NCI-H1105 (cell line): ENCODE measurements at places on chromosomes 7 and 10.

- peak; percentile 27 for DNase-seq
These were observed 490.6 kb downstream of the CCSER2 start for GRCh38 chr10:84818961-84819360.

DNA sequence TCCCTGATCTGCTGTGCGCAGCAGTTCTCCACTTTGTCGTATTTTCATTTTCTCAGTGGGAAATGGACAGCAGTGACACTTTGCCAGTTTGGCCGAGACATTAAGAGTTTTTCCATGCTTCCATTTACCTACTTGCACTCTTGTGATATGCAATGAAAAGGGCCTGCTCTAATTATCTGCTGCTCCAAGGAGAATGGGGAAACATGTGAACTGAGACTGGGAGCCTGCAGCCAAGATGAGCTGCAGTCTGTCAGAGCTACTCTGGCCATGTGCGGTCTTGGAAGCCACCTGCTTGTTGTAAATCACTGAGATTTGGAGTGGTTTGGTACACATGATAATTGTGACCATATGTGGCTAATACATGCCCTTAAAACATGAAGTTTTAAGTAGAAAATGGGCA is 586.6 kb upstream of the POT1 start:
- peak; percentile 65 for DNase-seq

- no peak for DNase-seq
These were observed 1.8 kb downstream of the TUBAL3 start for GRCh38 chr10:5402798-5403197.

GRCh38 chr10:129709627-129710509 is 242.8 kb downstream of the MGMT start:
- no peak for DNase-seq

- no peak for DNase-seq
These were observed 126.1 kb upstream of the PRSS58 start for GRCh38 chr7:142383841-142384492.

DNA sequence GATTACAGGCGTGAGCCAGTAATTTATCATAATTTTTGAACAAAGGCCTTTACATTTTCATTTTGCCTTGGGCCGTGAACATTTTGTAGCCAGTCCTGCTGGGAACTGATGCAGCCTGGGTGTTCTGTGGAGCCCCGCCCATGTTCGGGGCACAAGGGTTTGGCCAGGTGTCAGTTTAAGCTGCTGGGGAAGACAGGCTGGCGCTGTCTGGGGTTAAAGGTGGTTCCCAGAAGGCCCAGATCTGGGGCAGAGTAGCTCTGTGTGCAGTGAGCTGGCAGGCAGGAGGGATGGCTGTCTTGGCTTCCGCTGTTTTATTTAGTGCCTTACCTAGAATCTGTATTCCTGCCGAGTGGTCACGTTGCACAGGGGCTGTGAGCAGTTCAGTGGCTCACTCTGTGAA is 50.2 kb downstream of the DOCK1 start:
- DNase-seq = no peak

GRCh38 chr7:103958284-103958818 is 31.1 kb downstream of the RELN start:
- DNase-seq = no peak

- no peak for DNase-seq
These were observed 23.0 kb upstream of the LEP start for GRCh38 chr7:128217967-128218652.

DNA sequence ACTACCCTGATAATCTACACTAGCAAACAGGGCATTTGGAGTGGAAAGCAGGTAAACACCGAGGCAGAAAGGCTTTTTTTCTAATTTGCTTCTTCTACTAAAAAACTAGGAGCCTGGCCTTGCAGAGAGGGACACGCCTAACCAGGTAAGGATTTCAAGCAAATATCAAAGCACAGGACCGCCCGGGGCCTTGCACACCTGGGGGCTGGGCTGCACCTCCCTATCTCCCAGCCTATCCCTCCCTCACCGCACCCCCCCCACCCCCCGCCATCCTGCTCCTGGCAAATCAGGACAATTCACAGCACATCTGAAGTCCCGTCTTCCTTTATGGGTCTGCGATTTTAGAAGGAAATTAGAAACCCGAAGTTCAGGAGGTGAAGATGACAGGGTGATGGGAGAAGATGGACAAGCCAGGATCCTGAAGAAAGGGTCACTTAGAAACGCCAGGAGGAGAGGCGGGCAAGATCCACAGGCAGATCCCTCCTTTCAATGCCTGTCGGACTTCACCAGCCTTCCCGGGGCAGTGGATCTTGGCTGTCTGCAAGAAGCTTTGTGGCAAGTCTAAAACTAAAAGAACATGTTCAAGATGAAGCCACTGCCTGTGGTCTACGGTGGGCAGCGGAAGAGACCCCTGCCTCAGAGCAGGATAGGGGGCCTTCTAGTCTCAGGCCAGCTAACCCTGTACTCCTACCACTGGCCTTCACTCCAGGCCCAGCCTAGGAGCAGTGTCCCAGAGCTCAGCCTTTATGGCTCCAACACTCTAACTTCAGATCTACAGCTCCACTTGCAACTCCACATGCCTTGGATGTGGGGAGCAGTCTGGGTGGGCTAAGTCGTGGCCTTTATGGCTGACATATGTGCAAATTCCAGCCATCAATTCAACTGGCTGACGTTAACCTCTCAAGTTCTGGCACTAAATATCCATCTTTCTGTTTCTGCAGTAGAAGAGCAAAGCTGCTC is 43.9 kb downstream of the TNS3 start:
- no peak for DNase-seq

DNA sequence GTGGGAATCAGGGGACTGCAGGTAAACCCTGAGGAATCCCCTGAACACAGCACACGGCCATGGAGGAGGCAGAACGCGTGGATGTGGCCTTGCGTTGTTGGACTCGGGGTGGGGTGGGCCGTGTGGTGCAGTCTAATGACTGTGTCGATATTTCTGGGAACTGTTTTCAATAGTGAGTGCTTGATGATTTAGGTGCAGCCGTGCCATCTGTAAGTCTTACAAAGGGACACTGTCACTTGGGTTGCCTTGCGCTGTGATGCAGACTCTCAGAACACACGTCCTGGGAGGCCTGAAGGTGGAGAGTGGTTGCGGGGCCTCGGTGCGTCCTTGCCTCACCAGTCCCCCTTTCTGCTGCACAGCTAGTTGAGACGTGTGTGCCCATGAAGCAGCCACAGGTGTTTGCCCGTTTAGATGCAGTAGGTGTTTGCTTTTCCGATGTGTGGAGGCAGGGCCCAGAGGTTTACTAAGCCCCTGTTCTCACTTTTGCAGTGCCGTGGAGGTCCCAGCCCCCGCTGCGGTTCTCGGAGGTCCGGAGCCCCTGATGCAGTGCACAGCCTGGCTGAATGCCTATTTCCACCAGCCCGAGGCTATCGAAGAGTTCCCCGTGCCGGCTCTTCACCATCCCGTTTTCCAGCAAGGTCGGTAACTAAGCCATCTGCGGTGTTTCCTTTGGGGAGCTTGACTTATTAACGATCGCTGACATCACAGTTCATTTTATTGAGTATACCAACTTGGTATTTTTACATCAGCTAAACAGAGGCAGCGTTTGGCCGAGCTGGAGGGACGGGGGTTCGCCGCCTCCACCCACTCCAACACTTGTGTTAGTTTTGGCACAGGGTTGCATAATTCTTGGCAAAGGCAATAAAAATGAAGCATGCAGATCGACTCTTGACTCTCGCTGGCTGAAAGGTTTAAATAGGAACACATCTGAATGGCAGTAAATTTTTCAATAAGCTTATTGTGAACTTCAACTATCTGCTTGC is 240.7 kb downstream of the MGMT start:
- DNase-seq = peak; percentile 48

DNA sequence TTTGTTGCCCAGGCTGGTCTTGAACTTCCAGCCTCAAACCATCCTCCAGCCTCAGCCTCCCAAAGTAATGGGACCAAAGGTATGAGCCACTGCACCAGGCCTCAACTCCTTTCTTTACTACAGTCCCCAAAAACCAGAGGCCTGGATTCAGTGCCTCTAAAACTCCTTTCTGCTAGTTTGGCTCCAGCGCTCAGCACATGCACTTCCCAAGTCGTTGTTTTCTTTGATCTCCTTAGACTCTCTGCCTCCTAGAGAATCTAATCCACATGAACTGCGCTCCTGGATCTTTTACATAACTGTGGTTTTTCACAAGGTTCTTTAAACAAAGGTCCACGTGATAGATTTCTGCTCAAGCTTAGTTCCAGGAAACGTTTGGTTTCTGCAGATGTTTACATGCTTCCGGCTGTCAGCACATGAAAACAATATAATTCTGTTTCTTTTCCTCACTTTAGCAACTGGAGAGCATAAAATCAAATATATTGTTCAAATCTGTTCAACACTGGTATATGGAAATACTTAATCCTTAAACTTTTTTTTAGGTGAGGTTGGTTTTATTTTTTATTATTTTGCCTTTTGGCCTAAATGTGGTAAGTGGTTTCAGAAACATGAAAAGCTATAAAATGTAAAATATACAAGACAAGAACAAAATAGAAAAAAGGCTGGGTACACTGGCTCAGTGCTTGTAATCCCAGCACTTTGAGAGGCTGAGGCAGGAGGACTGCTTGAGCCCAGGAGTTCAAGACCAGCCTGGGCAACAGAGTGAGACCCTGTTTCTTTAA is 270.5 kb upstream of the MKLN1 start:
- DNase-seq = no peak

DNA sequence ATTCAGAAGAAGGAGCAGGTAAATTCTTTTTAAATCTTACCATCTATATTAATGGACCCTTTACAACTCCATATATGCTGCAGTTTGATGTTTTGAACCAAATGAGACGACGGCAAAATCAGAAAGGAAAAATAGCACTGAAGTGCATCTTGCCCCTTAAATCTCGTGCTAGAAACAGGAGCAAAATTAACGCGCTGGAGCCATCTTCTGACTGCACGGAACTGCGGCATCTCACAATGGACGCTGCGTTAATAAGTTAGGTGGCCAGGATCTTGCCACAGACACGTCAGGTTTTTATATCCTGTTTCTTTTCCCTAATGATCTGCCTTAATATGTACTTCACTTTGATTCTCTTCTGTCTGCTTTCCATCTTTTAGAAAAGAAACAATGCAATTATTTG is 354.5 kb downstream of the TFEC start:
- DNase-seq = peak; percentile 1

DNA sequence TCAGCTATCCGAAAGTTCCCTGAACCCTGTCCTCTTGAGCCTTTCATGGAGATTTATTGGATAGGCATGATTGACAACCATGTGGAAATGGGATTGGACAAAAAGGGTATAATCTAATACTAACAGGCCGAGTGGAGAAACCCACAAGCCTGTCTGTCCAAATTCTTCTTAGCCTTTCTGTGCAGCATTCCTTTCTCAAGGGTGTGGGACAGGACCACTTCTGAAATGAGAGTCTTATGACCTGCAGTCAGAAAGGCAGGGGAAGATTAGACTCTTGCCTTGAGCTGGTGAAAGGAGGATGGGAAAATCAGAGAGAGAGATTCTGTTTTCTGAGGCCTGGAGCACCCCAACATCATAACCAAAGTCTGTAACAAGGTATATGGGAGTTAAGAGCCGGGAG is 85.5 kb downstream of the MAPK8 start:
- DNase-seq = no peak

DNA sequence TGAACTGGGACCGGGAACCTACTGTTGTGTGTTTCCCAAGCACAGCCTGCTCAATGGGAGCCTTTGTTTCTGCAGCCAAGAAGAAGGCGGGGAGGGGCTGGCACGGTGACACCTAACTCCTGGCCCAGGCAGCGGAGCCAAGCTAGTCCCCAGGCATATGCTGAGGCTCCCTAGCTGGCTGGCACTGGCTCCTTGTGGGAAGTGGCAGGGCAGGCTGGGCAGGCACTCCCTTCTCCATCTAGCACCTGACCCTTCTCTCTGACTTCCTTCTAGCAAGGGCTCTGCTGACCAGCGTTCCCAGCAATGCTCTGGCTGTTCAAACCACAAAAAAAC is 325.0 kb downstream of the PLXNA4 start:
- peak; percentile 42 for DNase-seq

- DNase-seq = no peak
These were observed 97.1 kb upstream of the ARID5B start for GRCh38 chr10:61804414-61804813.

DNA sequence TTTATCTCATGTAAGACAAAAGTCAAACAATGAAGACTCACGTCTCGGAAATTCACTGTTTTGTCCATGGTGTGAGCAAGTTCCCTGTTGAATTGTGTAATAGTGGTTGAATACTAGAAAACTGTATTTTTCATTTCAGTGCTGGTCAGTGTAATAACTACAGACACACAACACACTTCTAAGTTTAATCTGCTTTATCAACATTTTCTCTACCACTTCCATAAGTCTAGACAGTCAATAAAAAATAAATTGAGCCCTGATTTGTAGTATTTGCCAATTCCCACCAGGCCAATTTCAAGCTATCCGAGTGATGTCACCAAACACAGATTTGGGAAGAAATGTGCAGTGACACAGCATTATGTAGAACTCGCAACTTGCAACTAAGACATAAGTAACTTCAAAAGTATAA is 81.9 kb downstream of the GPR141 start:
- DNase-seq = no peak

- no peak for DNase-seq
These were observed 379.4 kb downstream of the GALNT17 start for GRCh38 chr7:71511361-71511807.

DNA sequence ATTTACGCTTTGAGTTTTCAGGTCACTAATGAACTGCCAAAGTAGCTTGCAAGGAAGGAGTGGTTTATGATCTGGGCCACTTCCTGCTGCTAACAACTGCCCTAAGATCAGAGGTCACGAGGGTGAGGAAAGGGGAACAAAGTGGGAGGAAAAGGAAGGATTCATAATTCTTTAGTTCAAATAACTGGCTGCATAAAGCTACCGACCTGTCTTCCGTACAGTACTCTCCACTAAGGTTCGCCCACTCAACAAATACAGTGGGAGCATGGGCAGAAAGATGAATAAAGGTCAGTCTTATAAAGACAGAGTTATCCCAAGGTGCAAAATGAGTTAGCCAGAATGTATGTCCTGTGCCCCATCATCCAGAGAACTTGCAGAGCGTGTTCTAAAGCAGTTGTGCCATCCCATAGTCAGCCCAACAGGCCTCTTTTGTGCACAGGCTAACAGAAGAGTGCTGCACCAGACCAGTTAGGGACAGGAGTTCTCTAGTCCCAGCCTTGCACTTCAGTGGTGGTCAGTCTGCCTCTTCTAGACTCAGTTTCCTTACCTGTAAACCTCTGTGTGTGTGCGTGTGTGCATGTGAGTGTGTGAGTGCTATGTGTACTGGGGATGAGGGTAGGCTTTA is 65.9 kb downstream of the CREB3L2 start:
- no peak for DNase-seq
